Colonic mucosa (tissue), 4 donors: ENCODE measurements at places on chromosomes 5 and 9. TPM values are rescaled to one million over a fixed set of nuclear protein-coding genes. Genes with fewer than 3 reads are reported as not detected.

DNA sequence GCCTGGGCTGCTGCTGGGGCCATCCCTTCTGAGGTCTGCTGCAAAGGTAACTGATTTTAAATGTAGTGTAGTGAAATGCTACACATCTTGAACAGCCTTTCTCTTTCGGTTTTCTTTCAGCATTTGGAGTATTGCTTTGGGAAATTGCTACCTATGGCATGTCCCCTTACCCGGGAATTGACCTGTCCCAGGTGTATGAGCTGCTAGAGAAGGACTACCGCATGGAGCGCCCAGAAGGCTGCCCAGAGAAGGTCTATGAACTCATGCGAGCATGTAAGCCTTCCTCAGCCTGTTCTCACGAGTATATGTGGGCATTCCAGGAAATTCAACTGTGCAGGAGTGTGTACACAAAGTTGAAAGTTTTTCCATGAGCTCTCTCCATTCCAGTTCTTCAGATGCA, 18.3 kb downstream of the QRFP start:
- no peak for DNase-seq

GRCh38 chr5:59098743-59099142, 515.9 kb downstream of the RAB3C start:
- DNase-seq = no peak

DNA sequence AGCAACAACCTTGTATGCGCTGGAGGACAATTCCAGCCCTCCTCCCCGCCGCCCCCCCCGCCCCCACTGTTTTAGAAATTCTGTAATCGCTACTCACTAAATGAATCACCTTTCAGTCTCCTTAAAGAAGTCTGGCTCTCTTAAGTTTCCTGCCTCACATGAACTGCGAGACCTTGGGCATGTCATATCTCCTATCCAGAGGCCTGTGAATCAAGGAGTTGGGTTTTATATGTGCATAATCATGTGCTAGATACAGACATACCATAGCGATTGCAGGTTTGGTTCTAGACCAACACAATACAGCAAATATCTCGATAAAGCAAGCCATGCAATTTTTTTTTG, 337 bp upstream of the DMAC1 start:
- DNase-seq = no peak

DNA sequence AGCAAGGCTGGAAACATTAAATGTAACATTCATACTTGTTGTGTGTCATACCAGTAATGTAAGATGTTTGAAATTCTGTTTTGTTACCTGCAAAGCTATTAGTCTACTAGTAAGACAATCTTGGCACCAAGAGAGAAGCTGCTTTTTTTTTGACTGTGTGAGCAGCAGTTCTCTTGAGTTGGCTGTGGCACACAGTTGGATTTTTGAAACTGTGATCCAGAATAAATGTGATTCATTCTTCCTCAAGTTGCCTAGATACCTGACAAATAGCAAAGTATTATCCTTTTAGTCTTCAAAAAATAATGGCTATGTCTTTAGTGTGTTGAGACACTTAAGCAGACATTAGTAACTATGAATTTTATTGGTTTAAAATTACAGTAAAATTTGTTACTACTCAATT, 57.2 kb upstream of the HAPLN1 start:
- DNase-seq = no peak

FBP2 gene
- total RNA-seq = not detected

- DNase-seq = no peak
Observed at GRCh38 chr9:93473411-93473810, 20.0 kb upstream of the FAM120AOS start.

GRCh38 chr5:150625831-150626746, 14.4 kb upstream of the SYNPO start:
- no peak for DNase-seq
